ENCODE measurements at places on chromosomes 3 and 15.

DNA sequence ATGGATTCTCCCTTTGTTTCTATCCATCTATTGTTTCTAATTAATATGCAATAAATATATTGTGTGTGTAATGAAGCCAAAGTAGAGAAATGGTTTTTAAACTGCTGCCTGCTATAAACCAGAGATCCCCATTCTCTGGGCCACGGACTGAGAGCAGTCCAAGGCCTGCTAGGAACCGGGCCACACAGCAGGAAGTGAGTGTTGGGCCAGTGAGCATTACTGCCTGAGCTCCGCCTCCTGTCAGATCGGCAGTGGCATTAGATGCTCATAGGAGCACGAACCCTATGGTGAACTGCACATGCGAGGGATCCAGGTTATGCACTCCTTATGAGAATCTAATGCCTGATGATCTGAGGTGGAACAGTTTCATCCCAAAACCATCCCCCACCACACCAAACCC is 85.2 kb upstream of the POMGNT2 start:
- DNase-seq = no peak

- DNase-seq = no peak
These were observed 260.9 kb upstream of the CFAP20DC start for GRCh38 chr3:59310736-59311135.

DNA sequence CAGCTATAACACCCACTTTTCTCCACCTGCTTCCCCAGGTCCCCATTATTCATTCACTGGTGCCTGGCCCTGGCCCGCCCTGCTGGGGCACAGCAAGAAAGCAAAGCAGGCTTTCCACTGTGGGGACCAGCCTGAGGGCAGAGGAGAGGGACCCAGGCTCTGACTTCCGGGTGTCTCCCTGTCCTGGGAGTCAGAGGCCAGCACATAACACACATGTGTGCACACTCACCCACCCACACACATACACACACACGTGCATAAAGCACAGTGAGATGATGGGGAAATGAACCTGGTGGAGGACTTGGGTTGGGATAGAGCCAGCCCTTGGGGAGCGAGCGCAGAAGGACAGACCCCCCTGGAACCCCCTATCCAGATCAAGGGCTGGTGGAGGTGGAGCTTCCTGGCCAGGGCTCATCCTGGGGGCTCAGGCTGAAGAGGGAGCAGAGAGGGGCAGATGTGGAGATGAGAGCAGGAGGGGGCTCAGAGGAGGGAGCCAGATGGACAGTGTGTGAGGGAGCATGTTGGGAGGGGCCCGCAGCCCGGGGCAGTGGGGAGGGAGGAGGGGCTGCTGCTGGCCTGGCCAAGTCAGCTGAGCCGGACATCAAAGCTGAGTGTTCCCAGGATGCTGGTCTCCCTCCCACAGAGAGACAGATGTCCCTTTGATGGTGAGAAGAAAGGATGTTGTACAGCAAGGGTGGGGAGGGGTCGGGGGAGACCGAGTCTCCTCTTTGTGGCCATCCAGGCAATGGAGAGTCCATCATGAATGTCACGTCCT is 78.2 kb downstream of the LINGO1 start:
- no peak for DNase-seq

- DNase-seq = peak; percentile 35
These were observed 26.9 kb downstream of the MCTP2 start for GRCh38 chr15:94258246-94258645.

DNA sequence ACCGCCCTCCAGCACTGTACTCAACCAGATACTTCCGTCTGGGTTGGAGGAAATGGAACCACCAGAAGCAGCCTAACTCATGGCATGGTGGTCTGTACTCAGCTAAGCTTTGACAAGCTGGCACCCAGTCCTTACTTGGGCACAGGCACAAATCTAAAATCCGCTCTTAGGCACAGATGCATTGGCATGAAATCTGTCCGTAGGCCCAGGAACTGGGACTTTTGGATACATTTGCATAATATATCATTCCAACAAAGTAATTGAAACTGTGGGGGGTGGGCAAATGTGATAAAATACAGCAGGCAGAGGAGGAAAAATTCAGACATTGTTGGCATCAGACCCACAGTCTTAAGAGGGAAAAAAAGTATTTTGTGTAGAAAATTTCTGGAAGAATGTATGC is 75.4 kb downstream of the C3orf85 start:
- no peak for DNase-seq

- DNase-seq = no peak
These were observed 26.3 kb upstream of the AADAC start for GRCh38 chr3:151787626-151788025.

DNA sequence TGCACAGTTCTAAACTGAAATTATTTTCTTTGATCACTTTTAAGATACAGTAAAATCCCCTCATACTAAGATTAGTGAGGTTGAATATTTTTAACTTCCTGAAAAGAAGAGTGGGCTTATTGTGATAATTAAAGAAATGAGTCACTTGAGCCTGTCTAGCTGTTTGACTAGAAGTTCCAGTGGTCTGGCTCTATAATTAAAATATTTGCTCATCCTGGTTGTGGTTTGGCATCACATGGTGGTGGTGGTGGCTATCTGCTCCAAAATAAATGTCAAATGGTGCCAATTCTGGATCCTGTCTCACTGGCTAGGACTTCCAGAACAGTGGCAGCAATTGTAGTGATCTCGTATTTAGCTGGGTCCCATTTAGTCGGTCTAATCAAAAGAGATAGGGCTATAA is 8.6 kb upstream of the TEX9 start:
- peak; percentile 15 for DNase-seq

DNA sequence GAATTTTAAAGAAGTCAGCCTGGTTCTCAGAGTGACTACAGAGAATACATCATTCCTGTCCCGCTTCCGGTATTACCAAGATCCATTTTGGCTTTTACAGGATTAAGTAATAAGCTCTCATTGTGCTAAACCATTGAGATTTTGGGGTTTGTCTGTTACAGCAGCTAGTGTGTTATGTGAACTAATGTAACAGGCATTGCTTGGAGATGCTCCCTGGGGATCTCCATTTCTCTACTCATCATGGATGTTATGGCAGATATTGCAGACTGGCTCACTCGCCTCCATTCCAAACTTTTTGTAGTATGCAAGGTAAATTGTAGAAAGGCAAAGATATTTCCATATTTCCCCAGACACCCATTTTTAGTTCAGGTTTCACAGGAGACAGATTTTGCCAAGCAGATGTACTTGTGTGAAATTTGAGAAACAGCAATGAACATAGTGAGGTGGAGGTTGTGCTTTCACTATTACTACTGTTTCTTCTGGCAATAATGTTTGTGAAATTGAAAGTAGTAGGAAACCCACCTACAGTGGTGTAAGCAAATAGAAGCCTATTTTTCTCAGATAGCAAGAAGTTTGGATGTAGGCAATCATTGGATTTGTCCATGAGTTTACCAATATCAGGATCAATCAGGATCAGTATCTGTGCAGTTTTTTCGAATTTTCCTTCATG is 177.1 kb upstream of the GALNT15 start:
- DNase-seq = peak; percentile 38

- no peak for DNase-seq
These were observed 26.4 kb downstream of the FAH start for GRCh38 chr15:80179025-80179759.

- no peak for DNase-seq
These were observed 49.5 kb downstream of the GPR176 start for GRCh38 chr15:39870537-39870936.

DNA sequence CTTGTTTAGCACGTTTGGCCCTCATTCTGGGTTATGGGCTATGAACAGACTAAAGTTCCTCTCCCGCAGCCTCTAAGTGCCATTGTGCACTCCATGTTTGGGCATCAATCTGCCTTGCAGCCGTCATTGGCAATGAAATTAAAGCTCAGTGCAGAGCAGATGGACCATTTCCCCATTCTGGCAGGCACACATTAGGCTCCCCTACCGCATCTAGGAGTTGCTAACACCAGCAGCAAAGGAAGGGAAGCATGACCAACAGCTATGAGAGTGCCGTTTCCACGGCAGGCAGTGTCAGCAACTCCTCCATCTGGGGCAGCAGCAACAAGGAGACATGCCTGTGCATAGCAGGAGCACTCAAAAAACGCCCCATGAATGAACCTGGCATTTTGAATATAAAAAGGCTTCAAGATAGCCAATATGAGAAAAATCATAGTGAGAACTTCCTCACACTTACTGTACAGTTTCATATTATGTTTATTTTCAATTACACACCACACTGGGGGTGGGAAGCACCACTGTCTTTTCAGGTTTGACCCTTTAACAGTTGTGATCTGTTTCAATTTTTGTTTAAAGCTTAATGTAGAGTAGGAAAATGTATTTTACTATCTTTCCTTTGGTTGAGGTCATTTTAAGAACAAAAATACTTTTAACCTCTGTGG is 218.7 kb downstream of the KCNMB2 start:
- DNase-seq = no peak

GRCh38 chr15:25780479-25781255 is 82.5 kb downstream of the ATP10A start:
- no peak for DNase-seq

GRCh38 chr15:91227766-91228165 is 127.7 kb downstream of the SV2B start:
- DNase-seq = no peak

DNA sequence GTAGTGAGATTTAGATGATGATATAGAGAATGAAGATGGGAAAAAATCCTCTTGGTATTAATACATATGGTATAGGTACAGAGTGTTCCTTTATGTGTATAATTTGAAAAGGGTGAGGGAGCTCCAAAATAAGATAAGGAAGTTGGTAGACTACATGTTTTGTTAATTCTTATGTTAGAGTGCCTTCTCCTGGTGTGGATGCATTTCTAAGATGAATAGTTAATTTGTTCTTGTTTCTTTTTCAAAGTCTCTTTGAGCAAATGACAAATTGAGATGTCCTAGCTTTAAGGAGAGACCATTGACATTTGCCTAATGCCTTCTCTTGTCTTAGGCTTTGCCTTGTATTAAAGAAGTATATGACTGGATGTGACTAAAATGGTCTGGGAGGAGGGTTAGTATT is 34.1 kb downstream of the AKAP13 start:
- DNase-seq = peak; percentile 37

DNA sequence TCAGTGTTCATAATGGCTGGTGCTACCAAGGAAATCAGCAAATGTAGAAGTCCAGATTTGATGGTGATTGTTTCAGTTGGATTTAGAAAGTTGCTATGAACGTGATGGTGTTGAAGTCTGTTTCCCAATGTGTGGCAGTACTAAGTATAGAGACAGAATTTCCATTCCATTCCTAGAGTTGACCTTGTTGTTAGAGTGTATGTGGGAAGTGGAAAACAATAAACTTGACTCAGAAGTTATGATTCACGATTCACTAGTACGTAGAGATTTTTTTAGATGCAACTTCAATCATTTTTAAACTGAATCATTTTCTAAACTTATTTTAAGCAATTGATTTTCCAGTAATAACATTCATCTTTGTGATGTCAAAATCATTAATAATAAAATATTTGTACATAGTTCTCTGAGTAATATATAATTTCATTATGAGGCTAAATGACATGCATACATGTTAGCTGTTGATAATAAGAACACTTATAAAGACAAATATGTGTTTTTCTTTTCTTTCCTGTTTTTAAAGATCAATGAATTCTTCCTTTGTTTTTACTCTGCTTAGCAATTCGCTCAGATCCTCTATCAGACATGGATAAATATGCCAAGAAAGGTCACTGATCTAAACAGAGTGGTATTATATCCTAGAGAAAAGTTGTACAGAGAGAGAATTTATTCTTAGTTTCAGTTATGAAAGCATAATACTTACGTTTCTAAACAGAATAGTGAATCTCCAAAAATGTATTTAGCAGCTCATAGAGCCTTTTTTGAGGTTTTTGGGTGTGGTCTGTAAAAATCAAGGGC is 108.8 kb upstream of the GPR149 start:
- DNase-seq = no peak

DNA sequence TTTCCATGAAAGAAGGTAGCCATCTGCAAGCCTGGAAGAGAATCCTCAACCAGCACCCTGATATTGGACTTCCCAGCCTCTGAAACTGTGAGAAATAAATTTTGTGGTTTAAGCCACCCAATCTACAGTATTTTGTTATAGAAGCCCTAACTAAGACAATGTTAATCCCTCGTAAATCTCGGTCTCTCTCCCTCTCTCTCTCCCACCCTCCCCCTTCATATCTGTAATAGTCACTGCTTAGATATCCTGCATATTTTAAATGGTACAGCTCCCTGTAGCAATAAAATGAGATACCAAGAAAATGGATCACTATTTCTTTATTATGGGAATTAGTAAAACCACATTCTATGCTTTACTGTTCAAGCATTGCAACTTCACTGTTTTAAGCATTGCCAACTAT is 21.0 kb upstream of the FAM174B start:
- no peak for DNase-seq

DNA sequence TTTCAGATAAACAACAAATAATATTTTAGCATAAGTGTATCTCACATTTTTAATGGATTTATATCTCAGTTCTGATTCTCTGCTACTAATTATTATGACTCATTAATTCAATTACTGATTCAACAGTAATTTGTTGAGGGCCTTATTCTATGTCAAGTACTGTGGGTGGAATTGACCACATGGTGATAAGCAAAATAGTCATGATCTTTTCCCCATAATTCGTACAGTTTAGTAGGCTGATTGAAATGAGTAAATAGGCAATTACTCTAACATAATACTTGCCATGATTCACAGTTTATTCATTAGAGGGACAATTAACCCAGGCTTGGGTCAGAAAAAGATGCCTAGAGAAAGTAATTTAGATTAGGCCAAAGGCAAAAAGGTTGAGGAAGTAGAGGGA is 60.9 kb upstream of the SLC4A7 start:
- DNase-seq = no peak

GRCh38 chr15:27570746-27571145 is 528.4 kb downstream of the OCA2 start:
- no peak for DNase-seq

DNA sequence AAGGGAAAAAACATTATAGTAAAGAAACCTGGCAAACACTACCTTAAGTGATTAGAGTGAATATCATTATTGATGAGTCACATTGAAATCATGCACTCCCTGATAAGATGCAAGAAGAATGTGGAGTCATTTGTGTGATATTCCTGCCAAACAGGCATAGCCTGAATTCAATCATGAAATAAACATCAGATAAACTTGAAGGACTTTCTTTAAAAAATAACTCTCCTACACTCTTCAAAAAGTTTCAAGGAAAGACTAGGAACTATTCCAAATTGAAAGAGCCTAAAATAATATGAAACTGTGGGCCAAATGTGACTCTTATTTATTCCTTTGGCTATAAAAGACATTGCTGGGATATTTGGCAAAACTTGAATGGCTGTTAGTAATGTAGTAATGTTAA is 625.7 kb upstream of the LMCD1 start:
- DNase-seq = no peak

GRCh38 chr15:38708672-38709180 is 144.1 kb upstream of the RASGRP1 start:
- DNase-seq = no peak

- DNase-seq = no peak
These were observed 617.5 kb upstream of the NECTIN3 start for GRCh38 chr3:110454066-110454465.

GRCh38 chr3:56342475-56342874 is 125.8 kb downstream of the ERC2 start:
- DNase-seq = no peak

- peak; percentile 88 for DNase-seq
These were observed at the start of gene THSD4 for GRCh38 chr15:71114887-71115566. THSD4 (plus strand) TSS chr15:71115471.
